ENCODE measurements at places on chromosomes 13 and 19.
A peak's percentile ranks its signal among the peaks of the same experiment; 100 is the strongest.

DNA sequence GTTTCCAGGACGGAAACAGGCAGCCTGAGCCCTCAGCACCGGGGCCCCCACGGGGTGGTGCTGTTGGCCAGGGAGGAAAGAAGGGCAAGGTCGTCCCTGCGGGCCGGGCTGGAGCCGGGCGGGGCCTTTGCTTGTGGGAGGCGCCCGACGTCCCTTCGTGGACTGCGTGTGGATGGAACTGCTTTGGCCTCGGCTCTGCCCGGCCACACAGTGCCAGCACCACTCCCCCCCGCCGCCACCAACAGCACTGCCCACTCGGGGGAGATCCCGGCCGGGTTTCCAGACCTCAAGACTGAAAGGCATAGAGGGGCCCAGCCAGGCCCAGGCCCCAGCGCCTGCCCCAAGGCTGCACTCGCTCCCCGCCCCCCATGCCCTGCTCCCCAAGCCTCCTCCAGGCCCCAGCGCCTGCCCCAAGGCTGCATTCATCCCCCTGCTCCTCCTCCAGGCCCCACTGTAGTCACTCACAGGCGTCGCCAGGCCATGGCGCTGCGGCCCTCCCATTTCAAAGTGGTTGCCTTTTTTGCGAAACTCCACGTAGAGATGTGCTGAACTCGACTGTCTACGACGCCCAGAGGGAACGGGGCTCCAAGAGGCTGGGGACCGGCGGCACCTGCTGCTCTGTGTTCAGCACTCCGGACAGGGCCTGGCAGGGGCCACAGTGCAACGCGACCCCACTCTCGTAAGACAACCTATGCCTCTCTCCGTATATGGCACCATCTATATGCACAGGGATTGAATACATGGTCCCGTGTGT is 22.5 kb downstream of the C13orf46 start:
- peak; percentile 77 for DNase-seq

GRCh38 chr13:40047322-40047771 is 391.9 kb downstream of the COG6 start:
- no peak for DNase-seq

- DNase-seq, result no peak
Measured at GRCh38 chr13:51659276-51660127, 75.2 kb downstream of the WDFY2 start.

- DNase-seq, result peak; percentile 29
Measured at GRCh38 chr13:100803091-100803490, 128.5 kb upstream of the TMTC4 start.

DNA sequence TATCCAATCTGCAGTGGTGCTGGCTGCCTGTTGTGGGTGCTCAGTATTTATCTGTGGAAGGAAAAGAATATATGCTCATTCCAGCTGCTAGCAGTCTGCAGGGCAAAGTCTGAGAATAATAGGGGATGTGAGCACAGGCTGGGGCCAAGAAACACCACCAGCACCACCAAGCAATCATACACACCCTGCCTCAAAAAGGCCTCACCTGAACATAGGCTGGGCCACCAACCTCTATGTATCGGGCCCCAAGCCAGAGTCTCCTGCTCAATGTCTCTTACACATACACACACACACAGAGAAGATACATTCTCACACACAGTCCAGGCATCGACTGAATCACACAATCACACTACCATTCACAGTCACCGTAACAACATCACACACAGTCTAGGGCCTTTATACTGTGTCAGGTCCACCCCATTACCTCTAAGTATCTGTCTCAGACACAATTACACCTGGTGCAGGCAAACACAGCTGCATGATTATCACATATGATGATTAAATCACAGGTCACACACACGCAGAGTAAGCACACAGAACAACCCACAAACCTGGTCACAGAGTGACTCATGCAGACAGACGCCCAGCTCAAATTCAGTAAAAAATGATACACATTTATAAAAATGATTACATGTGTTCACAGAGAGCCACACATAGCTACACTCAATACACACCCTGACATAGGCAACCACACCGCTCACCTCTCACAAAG is 1.3 kb upstream of the ZSCAN22 start:
- DNase-seq, result no peak

DNA sequence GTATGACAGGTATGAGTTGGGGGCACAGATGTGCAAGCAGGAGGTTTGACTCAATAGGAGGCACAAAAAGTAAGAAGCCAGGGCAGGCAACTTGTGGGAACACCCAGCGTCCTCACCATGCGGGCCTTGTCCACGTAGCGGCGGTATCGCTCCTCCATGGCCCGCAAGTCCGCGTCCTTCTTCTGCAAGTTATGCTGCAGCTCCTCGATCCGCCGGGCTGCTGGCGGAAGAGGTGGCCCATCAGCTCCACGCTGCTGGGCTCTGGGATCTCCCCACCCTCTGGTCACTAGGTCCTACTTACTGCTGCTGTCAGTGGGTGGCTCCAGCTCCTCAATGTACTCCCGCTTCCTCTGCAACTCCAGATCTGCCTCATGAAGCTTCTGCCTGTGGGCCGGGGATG is 10.7 kb downstream of the HOOK2 start:
- no peak for DNase-seq

GRCh38 chr13:108305655-108306054 is 36.1 kb downstream of the TNFSF13B start:
- no peak for DNase-seq

DNA sequence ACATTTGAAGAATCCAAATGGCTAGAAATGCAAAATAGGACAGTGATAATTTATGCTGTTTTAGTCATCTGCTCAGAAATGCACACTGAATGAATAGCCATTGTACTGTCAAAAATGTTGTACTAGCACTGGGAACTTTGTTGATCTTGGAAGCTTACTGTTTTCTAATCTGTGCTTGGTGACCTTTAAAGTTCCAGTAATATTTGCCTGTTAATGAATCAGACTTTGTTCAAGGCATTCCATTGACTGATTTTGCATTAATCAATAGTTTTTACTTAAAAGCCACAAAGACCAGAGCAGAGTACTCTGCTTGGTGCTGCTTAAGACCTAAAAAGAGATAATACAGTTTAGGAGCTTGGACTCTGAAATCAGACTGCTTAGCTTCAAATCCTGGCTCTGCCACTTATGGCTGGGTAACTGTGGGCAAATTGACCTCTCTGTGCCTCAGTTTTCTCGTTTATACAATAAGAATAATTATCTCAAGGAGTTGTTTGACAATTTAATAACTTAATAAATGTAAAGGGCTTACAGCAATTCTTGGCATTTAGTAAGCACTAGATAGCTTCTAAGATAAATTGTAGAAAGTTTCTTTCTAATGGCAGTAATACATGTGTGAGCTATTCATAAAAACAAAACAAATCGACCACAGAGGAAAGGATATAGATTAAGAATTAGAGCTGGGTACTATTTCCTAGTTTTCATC is 4.6 kb upstream of the SLAIN1 start:
- DNase-seq, result no peak

- peak; percentile 3 for DNase-seq
Measured at GRCh38 chr13:66265371-66265770, 964.8 kb downstream of the PCDH9 start.

- no peak for DNase-seq
Measured at GRCh38 chr13:58266271-58266670, 634.7 kb downstream of the PCDH17 start.

- no peak for DNase-seq
Measured at GRCh38 chr13:42623916-42624315, 50.0 kb downstream of the TNFSF11 start.

DNA sequence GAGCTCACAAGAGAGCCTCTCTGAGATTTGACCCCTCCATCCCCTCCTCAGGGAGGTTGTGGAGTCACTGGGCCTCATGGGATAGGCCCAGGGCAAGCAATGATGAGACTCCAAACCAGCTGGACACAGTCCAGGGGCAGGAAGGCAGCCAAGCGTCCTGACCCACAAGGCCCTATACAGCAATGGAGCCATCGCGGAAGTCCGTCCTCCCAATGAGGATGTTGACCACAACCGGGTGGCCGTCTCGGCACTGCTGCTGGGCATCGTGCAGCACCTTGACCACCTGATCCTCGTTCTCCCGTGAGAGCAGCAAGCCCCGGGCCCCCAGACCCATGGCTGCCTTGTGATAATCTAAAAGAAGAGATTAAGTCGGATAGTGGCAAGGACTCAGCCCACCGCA is 7.9 kb downstream of the SYDE1 start:
- DNase-seq, result no peak

DNA sequence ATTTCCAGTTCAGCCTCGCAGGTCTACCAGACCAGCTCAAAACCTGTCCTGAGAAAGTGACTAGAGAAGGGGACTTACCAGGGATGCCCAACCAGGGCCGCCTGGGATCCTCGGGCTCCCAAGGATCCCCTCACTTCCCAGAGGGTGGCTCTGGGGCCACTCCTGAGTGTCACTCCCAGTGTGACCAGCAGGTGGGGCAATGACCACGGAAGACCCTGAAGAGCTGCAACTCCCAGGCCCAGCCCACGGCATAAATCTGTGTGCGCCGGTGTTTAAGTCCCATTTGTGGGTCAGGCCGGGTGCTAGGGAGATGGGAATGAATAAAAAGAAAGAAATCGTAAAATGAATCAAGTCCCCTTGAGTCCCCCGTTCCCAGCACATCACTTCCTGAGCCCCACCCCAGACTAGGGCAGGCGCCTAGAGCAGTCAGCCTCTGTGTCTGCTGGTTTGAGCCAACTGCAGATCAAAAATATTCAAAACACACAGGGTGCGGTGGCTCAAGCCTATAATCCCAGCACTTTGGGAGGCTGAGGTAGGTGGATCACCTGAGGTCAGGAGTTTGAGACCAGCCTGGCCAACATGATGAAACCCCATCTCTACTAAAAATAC is 10.7 kb downstream of the PTGIR start:
- DNase-seq, result peak; percentile 80

DNA sequence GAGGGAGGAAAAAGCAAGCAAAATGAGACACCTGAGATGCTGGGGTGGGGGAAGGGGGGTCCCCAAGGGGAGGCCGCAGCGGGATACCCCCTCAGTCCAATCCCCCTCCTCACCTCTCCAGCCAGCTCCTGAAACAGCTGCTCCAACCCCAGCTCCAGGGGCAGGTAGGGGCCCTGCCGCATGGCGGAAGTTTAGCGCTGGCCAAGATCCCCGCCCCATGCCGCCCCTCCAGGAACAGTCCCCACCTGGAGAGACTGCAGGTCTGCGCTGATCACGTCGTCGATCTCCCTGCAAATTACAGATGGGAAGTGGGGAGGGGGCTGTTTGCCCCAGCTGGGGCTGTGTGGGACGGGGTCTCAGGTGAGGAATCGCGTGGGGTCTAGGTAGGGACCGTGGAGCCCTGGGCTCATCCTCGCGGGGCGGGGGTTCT is 9.0 kb downstream of the CAPN12 start:
- peak; percentile 82 for DNase-seq

DNA sequence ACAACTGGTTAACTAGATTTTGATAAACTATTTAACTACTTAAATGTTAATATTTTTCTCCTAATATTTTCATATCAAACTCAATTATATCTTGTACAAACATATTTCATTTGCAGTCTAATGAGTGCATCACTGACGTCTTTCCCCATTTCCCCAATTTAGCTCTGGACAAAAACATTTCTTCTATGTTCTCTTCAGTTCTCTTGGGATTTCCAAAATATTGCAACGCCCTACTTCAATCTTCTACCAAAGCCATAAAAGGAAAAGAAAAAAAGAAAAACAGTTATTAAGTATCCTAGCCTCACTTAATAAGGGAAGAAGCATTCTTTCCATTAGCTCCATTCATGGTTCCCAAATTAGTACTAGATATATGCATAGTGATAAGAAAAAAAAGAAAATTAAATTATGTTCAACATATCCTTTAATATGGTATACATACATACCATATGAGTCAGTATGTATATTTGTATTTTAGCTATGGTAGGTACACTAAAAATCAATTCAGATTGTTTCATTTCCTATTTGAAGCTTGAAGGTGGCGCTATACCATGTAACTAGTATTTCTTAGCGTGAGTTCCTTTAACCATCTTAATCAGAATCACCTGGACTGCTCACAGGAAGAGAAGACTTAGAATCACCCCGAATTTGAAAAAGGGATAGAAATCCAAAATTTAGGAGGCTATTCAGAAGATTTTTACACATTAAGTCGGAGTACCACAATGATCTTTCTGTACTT is 9.9 kb downstream of the FBXL3 start:
- no peak for DNase-seq

DNA sequence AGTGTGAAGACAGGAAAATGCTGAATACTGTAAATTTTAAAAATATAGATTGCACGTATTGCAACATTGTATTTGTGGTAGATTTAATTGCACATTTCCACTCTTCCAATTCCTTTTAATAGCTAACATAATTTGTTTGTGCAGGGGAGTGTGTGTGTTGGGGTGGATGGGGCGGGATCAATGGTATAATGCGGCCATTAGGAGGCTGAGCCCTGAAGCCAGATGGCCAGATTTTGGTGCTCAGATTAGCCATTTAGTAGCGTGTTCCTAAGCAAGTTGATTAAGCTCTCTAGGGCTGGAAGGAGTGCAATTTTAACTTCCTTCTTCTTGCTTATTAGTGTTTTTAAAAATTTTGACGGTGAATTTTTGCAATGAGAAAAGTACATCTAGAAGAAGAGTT is 5.8 kb downstream of the OXGR1 start:
- no peak for DNase-seq

DNA sequence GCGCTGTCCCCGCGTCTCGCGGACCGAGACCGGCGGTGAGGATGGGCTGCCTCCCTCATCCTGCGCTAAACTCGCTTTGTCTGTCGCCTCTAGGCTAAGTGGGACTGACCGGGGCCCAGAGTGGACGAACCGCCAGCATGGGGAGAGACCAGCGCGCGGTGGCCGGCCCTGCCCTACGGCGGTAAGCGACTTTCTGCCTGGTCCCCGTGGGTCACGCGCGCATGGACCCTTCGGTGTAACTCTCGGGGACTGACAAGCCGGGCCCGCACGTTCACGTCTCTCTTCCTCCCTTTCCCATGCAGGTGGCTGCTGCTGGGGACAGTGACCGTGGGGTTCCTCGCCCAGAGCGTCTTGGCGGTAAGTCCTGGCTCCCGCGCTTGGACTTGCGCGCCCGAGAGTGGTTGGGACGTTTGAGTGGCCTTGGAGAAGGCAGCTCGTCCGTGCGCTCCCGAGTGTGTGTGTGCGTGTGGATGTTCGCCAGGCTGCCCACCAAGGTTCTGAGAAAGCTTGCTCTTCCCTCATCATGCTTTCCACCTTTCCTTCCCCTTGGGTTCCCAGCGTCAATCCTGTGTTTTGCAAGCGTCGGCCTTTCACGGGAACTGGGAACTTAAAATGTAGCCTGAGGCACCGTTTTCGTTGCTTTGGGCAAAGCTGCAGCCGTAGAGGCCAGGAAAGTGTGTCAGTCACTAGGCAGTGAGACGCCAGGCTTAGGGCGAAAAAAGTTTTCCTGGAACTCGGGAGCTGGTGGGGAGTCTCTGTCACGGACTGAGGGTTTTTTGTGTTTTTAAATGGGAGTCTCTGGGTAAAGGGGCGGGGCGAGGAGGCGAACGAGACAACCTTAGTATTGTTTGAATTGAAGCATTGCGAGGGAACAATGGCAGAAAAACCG is 927 bp downstream of the COL4A2 start:
- DNase-seq, result peak; percentile 70

- no peak for DNase-seq
Measured at GRCh38 chr13:33256148-33256840, 29.3 kb downstream of the STARD13 start.

GRCh38 chr13:32267836-32268439 is 47.2 kb downstream of the ZAR1L start:
- peak; percentile 72 for DNase-seq
